ENCODE measurements at places on chromosomes 2 and 18.
A peak's percentile ranks its signal among the peaks of the same experiment; 100 is the strongest.

DNA sequence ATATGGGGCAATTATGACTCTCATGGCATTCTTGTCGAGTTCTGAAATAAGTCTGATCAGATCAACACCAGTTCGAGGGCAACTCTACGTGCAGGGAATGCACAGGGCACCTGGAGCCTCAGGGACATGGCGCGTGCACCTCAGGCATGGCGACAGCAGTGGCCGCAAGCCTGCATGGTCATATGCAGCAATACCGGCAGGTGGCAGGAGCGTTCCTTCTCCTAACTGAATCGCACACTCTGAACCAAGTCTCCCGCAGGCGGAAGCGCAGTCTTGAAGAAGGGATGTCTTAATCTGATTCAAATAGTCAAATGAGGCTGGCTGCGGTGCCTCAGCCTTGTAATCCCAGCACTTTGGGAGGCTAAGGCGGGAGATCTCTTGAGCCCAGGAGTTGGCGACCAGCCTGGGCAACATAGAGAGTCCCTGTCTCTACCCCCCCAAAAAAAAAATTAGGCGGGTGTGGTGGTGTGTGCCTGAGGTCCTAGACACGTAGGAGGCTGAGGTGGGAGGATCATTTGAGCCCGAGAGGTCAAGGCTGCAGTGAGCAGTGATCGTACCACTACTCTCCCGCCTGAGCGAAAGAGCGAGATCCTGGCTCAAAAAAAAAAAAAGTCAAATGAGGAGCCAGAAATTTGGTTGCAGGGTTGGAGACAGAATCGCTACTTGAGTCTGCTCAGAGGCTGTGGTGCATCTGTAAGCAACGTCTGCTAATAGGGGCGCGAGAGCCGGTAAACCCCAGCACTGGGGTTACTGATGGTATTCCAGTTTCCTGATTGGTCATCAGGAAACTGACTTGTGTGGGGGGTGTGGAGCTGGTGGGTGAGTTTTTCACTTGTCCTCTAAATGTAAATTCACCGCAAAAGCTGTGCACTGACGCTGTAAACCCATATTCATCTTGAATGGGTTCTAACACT is 28.8 kb downstream of the FHL2 start:
- peak; percentile 77 for DNase-seq

GRCh38 chr2:6864231-6864754 is 1.4 kb downstream of the CMPK2 start:
- DNase-seq: no peak

DNA sequence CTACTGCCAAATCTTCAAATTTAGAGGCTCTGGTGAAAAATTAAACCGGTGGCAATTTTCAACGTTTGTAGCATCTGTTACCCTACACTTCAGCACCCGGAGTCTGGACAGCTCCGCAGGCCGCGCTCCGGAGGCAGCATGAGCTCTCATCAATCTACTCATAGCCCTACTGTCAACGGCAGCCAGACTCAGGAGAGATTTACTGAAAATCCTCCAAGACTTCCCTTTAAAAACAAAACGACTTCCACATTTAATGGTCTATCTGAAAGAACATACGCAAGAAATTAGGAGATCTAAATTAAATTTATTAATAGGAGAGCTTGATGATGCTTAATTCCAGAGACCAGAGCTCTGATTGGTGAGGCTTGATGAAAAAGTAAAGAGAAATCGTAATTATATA is 970 bp upstream of the ADCYAP1 start:
- no peak for DNase-seq

GRCh38 chr2:110215566-110216158 is 3.3 kb upstream of the MTLN start:
- no peak for DNase-seq

DNA sequence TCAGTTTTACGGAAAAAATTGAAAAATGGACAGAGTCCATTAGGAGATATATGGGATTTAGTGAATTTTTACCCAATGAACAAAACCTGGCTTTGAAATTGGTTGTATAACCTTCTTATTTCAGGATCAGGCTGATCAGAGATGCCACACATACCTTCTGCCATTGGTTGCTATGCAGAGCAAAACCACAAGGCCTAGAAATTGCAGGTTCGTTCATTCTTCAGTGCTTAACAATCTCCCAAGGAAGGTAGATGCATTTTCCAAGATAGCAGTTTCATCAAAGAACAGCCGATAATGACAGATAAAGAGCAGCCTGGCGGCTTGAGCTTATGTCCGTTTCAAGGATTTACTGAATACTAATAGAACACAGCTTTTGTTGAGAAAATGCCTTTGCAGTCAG is 868.8 kb downstream of the EPHA4 start:
- DNase-seq: no peak

DNA sequence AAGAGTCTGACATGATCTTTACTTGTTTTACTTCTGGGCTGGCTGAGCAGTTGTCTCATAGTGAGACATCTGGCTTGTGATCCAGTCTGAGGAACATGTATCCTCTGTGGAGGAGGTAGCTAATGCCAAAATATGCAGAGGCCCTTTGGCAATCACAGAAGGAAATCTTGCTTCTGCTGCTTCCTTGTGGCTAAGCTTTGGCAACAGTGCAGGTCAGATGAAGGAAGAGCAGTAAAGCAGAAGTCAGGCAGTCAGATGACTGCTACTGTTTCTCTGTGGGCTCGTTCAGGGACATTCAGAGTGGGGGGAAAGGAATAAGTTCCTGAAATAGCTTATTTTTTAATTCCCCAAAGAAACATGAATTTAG is 22.3 kb downstream of the DOK1 start:
- no peak for DNase-seq

DNA sequence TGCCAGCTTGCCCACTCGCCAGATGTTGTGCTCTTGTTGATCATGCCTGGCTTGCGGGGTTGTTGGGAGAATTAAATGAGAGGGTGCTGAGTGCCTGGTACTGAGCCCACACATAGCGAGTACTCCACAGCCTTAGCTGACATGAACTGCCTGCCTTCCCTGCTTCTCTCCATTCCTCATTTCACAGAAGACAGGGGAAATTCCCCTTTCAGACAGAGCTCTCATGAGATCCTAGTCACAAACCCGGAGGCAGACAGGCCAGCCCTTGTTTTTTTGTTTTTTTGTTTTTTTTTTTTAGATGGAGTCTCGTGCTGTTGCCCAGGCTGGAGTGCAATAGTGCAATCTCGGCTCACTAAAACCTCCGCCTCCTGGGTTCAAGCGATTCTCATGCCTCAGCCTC is 17.1 kb upstream of the DNMT3A start:
- DNase-seq: no peak

DNA sequence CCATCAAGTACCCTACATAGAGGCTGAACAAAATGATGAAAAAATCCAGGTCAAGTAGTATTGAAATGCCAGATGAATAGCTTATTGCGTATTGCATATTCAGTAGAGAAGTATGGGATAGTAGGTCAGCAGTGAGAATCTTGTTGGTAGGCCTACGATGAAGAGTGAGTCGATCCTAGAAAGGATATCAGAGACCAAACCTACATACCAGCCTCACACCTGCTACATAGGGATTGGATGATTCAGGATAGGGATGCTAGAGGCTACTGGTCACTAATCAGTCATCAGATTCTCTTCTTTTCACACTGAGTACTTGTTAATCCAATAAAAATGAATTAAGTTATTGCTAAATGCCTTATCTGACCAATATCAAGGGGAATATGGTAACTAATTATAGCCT is 274.5 kb downstream of the DSEL start:
- DNase-seq: no peak

GRCh38 chr2:88254437-88255091 is 84.4 kb downstream of the THNSL2 start:
- no peak for DNase-seq

GRCh38 chr18:59701272-59701671 is 4.0 kb upstream of the CCBE1 start:
- DNase-seq: no peak

DNA sequence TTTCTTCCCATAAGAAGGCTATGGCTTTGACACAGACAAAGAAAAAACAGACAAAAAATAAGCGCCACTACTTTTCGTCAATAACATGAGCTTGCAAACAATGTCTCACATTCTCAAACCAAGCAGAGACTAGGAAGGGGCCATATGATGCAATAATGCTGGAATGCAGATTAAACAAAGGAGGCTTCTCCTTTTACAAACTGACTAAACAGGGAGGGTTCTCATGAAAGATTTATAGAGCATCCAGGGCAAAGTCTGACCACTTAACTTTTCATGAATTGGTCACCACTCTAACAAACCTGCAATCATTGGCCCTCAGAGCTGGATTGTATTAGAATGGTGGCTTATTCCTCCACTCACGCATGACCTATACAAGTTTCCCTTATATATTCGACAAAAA is 663.3 kb upstream of the CHAC2 start:
- DNase-seq: no peak

DNA sequence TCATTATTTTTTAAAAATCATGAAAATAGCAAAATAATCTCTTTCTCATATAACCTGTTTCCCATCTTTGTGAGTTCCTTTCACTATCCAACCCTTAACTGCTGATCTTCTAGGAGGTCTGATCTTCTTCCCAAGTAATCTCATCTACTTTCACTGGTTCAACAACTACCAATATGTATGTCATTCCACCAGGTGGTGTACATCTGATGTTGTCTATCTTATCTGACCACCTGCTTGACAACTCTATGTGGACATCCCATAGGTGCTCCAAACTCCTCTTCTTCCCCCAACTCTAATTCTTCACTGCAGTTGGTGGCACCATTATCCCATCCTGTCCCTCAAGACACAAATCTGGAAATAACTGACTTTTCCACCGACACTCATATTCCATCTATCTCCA is 62.5 kb downstream of the FAM228A start:
- no peak for DNase-seq

DNA sequence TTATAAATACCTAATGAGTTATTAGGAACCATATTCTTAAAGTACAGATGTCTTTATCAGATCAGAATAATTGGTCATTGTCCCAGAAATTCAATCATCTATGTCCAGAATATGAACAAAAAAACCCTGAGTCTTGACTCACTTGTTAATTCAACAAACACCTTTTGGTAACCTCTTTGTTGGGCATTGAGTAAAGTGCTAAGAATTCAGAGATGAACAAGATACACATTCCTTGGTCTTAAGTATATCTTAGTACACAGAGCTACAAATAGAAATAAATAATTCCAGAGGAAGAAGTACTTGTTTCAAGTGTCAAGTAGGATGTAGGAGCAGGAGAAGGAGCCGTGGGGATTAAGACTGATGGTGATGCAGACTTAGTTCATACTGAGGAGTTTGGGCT is 798.1 kb downstream of the CPS1 start:
- DNase-seq: no peak

GRCh38 chr2:155815851-155816250 is 516.7 kb downstream of the NR4A2 start:
- no peak for DNase-seq

GRCh38 chr18:23540867-23541266 is 37.6 kb downstream of the RMC1 start:
- DNase-seq: no peak

DNA sequence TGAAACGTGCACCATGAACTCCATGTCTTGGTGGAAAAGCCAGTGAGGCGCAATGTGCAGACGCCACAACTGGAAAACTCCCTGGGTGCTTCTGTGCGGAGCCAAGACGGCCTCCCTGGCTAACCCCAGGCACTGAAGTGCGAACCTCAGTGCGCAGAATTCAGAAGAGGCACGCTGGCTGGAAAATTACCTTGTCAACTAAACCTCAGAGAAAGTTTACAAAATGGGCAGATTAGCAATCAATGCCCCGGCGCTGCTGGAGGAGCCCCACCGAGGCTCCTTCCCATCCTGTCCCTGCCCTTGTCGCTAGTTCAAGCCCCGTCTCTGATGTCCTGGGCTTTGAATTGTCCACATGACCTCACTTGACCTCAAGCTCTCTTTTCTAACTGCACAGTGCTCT is 22.2 kb downstream of the SNORC start:
- DNase-seq: no peak

GRCh38 chr2:174053355-174054151 is 88.4 kb upstream of the SP3 start:
- DNase-seq: no peak

- DNase-seq: no peak
These were observed 69.0 kb upstream of the DDX18 start for GRCh38 chr2:117745537-117745936.

DNA sequence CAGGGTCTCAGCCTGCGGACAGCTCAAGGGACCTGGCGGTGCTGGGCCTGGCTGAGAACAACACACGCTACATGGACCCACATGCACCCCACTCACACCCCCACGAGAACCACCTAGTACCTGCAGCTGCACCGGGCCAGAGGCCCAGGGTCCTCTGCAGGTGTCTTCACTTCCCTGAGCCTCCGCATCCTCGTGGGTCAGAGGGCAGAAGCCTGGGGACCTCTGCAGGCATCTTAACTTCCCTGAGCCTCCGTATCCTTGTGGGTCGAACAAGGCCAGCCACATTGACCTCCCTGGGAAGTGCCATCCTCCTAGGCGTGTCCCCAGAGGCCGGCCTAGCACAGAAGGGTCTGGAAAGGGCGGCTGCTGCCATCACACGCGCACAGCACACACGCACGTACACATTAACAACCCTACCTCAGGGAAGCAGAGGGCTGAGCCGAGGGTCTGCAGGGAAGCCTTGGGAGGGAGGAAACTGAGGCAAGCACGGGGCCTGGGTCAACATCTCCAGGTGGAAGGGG is 62.5 kb upstream of the HPCAL1 start:
- DNase-seq: no peak

DNA sequence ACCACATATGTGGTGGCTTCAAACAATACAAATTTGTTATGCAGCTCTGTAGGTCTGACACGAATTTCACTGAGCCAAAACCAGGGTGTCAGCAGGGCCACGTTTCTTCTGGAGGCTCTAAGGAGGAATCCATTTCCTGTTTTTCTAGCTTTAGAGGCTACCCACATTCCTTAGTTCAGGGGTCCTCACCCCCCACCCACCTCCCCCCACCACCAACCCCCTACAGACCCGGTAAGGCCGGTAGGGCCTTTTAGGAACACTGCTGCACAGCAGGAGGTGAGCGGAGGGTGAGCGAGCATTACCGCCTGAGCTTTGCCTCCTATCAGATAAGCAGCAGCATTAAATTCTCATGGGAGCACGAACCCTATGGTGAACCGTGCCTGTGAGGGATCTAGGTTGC is 10.6 kb upstream of the SLC39A10 start:
- DNase-seq: no peak

GRCh38 chr2:176435729-176436128 is 166.5 kb downstream of the MTX2 start:
- no peak for DNase-seq

Measured in stimulated activated CD8-positive, alpha-beta memory T cell treated with anti-CD3 and anti-CD28 coated beads, Interleukin-4, amount 100 ng/mL, for 1 hour (primary cell).